ENCODE measurements at places on chromosomes 11 and 22.

GRCh38 chr22:26554956-26555355, 35.0 kb downstream of the TPST2 start:
- DNase-seq = no peak

DNA sequence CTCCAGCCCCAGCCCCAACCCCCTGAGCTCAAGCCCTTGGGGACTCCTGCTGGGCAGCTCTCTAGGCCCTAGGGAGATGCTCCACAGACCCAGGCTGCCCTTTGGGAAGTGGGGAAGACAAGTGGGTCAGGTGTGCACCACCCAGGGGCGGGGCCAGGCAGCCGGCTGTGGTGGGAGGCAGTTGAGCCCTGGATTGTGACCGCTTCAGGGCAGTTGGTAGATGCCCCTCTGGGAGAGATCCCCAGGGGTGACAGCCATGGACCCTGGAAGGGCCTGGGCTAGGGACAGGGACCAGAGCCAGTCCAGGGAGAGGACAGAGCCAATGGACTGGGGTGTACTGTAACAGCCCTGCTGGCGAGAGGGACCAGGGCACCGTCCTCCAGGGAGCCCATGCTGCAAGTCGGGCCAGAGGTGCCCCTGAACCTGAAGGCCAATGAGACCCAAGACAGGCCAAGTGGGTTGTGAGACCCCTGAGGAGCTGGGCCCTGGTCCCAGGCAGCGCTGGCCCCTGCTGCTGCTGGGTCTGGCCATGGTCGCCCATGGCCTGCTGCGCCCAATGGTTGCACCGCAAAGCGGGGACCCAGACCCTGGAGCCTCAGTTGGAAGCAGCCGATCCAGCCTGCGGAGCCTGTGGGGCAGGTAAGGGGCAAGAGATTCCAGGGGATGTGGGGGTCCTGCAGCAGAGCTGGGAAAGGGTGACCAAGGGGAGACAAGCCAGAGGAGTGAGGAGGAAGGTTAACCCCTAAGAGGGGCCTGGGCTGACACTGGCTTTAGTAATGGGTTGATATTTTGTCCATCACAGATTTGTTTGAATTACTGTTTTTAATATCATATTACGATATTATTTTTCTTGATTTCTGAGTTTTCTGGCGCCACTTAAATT, at the start of gene IGLL5:
IGLL5 (plus strand) TSS at position 196 of the 883 bp plus-strand sequence; CDS start at position 434, 238 bp downstream.
- no peak for DNase-seq

DNA sequence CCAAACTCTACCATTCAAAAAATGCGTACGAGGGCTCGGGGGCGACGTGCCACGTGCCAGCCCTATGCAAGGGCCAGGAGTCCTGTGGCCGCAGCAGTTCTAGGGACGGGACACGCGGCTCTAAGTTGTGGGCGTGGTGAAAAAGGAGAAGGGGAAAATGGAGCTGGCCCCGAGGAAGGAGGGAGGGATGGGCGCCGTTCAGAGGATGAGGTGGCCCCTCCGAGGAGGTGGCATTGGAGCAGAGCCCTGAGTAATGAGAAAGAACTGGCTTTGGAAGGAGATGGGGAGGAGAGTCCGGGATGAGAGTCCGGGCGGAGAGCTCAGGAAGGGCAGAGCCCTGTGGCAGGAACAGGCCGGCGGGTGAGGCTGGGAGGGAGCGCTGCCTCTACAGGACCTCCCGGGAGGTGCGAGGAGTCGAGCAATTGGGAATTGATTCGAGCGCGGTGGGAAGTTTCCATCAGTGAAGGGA, 21.0 kb downstream of the OTUB1 start:
- no peak for DNase-seq

- no peak for DNase-seq
These were observed 12.1 kb downstream of the SF3A1 start for GRCh38 chr22:30344447-30345200.
